ENCODE measurements at places on chromosomes 12 and 14. TPM values are rescaled to one million over a fixed set of nuclear protein-coding genes. Genes with fewer than 3 reads are reported as not detected.

- DNase-seq = no peak
- no peak overlapping the region for H3K4me3 ChIP-seq
- H3K27ac ChIP-seq = no peak overlapping the region
- no peaks in the 10 kb centered on the region for H3K27me3 ChIP-seq
- H3K36me3 ChIP-seq = no peaks in the 10 kb centered on the region
These were observed 6.7 kb downstream of the CLEC12A start for GRCh38 chr12:9977916-9978315.

DNA sequence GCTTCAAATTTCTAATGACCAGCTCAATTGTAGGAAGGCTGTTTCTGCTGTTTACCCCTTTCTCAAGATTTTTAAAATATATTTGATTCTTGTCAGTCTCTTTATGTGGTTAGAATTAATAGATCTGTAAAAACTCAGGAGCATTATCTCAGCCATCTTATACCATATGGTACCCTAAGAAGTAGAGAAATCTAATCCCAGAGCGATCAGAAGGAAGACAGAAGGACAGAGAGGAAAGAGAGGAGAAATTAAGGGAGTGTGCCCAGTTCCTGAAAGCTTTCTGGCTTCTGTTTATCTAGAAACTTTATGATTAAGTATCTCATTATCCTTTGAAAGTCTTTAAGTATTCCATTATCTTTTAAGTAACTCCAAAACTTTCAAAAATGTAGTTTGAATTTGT, 152.1 kb upstream of the NAV3 start:
- no peaks in the 10 kb centered on the region for H3K27me3 ChIP-seq
- H3K4me3 ChIP-seq = no peak overlapping the region
- no peaks in the 10 kb centered on the region for H3K36me3 ChIP-seq
- H3K27ac ChIP-seq = no peak overlapping the region

GRCh38 chr14:59847711-59848110, 22.9 kb downstream of the RTN1 start:
- no peak overlapping the region for H3K4me3 ChIP-seq
- no peaks in the 10 kb centered on the region for H3K36me3 ChIP-seq
- no peak overlapping the region for H3K27ac ChIP-seq
- no peaks in the 10 kb centered on the region for H3K27me3 ChIP-seq

- no peaks in the 10 kb centered on the region for H3K4me1 ChIP-seq
- no peak overlapping the region for H3K4me3 ChIP-seq
- H3K27me3 ChIP-seq = no peaks in the 10 kb centered on the region
These were observed 86.4 kb downstream of the BCL11B start for GRCh38 chr14:99185436-99186068.

DNA sequence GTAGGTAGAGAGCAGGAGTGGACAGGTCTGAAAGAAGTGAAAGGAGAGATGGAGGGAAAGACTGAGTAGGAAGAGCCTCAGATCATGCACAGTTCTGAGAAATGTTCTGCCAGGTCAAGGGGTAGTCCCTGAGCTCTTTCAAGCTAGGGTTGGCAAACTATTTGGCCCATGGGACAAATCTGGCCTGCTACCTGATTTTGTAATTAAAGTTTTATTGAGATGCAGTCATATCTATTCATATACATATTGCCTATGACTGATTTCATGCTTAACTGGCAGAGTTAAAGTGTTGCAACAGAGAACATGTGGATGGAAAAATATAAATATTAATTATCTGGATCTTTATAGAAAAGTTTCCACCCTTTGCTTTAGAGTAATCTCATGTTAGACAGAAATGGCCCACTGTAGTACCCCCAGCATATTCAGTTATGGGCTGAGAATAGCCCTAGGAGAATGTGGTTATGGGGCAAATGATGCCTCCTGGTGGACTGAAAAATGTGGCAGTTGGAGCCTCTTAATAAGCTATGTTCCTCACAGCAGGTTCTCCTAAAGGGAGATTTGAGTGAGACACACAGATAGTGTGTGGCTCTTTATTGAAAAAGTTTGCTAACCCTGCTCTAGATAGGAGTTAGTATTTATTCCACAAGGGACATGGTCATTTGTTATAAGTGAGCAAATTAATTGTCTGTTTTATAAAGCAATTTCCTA, 476.9 kb downstream of the LRIG3 start:
- no peaks in the 10 kb centered on the region for H3K36me3 ChIP-seq
- no peak for DNase-seq
- no peak overlapping the region for H3K27ac ChIP-seq
- no peaks in the 10 kb centered on the region for H3K4me1 ChIP-seq
- H3K27me3 ChIP-seq = no peaks in the 10 kb centered on the region

Gene DHH
- total RNA-seq = 1.6 TPM

Gene SAMD15
- 6.2 TPM for total RNA-seq

DNA sequence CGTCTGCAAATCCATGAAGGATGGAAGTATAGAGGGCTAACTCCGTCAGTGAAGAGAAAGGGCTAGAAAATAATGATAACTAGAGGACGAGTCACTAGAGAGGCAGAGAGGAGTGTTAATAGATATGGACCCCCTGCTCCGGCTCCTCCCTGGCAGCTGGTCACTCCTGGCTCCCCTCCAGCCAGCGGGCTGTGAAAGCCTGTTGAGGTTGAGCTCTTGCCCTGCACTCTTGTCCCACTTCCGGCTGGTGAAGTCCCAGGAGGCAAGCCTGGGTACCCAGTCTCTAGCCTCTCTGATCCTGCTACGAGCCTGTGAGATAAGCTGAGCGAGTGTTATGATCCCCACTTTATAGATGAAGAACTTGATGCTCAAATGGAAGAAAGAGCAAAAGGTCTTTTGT, 90.3 kb downstream of the RFX4 start:
- no peak overlapping the region for H3K4me3 ChIP-seq
- no peak overlapping the region for H3K27ac ChIP-seq
- H3K36me3 ChIP-seq = no peaks in the 10 kb centered on the region
- no peaks in the 10 kb centered on the region for H3K27me3 ChIP-seq
- DNase-seq = peak; percentile 45
- H3K4me1 ChIP-seq = no peaks in the 10 kb centered on the region

GRCh38 chr12:131672941-131673887, 37.7 kb upstream of the SFSWAP start:
- no peaks in the 10 kb centered on the region for H3K36me3 ChIP-seq
- no peak overlapping the region for H3K27ac ChIP-seq
- H3K4me3 ChIP-seq = no peak overlapping the region
- DNase-seq = peak; percentile 35
- H3K27me3 ChIP-seq = no peaks in the 10 kb centered on the region

Gene KLRB1
- total RNA-seq = 3.0 TPM

DNA sequence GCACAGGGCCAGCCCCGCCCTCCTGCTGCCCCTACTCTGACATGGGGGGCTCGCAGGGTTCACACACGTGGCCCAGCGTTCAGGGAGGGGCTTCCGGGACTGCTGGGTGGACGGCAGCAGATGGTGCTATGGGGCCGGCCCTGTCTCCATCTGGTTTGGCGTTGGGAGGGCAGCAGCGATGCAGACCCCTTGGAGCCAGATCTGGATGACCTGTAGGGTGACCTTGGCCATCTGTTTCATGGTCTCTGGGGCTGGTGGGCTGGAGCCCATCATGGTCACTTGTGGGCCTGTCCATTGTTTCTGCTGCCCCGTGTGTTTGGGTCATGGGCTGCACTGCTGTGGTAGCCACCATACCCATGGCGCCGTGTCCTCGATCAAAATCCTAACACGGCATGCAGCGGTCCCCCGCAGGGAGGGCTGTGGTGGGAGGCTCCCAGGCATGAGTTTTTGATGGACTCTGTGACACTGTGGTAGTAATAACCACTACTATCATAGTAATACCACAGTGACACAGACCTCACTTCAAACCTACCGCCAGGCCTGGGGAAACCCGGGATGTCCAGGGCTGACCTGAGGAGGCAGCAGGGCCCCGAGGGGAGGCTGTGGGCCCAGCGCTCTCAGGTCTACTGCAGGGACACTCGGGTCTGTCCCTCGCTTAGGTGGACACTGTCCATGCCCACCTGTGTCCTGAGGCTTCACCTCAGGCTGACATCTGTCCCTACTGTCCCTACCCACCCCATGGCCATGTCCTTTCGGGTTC, 359.4 kb downstream of the TMEM121 start:
- no peak overlapping the region for H3K4me3 ChIP-seq
- DNase-seq = peak; percentile 67
- no peaks in the 10 kb centered on the region for H3K27me3 ChIP-seq
- no peaks in the 10 kb centered on the region for H3K4me1 ChIP-seq
- H3K36me3 ChIP-seq = no peaks in the 10 kb centered on the region
- H3K27ac ChIP-seq = no peak overlapping the region

- no peaks in the 10 kb centered on the region for H3K36me3 ChIP-seq
- peak overlapping the region; percentile 64 for H3K27ac ChIP-seq
- no peaks in the 10 kb centered on the region for H3K27me3 ChIP-seq
- no peaks in the 10 kb centered on the region for H3K4me1 ChIP-seq
These were observed 75.9 kb upstream of the TMPO start for GRCh38 chr12:98439471-98439951.

Gene ARHGEF25
- total RNA-seq = 15.0 TPM

GRCh38 chr12:105443802-105444652, 113.5 kb downstream of the C12orf75 start:
- H3K4me3 ChIP-seq = no peak overlapping the region
- H3K27me3 ChIP-seq = no peaks in the 10 kb centered on the region
- no peaks in the 10 kb centered on the region for H3K4me1 ChIP-seq
- no peaks in the 10 kb centered on the region for H3K36me3 ChIP-seq
- no peak overlapping the region for H3K27ac ChIP-seq
- no peak for DNase-seq

GRCh38 chr14:75976826-75977581, 4.8 kb downstream of the TGFB3 start:
- H3K36me3 ChIP-seq = no peaks in the 10 kb centered on the region
- no peak for DNase-seq
- H3K27ac ChIP-seq = no peak overlapping the region

Gene RTN1
- 5.1 TPM for total RNA-seq

DNA sequence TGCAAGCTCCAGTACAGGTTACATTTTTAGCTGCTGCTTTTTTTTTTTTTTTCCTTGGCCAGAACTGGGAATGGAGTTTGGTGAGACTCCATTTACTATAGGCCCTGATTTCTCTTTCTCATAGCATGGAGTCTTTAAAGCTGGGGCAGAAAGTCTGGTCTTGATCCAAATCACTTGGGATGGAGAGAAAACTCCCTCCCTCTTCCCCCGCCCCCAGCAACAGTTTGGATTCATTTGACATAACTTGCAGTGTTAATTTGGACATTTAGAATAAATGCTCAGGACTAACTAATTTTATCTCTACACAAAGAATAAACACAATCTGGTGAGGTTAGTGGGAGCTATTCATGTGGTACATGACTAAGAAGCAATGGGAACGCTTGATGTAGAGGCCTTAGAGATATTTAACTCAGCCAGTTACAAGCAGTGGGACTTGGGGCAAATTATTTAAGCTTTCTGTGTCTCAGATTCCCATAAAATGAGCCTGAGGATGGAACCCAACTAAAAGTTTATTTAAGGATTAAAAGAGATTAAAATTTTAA, 107.3 kb upstream of the ARHGAP5 start:
- H3K36me3 ChIP-seq = no peaks in the 10 kb centered on the region
- H3K27ac ChIP-seq = peak overlapping the region; percentile 59
- H3K4me3 ChIP-seq = no peak overlapping the region
- H3K27me3 ChIP-seq = no peaks in the 10 kb centered on the region
- no peak for DNase-seq
- H3K4me1 ChIP-seq = peaks cover 2% of the 10 kb centered on the region

DNA sequence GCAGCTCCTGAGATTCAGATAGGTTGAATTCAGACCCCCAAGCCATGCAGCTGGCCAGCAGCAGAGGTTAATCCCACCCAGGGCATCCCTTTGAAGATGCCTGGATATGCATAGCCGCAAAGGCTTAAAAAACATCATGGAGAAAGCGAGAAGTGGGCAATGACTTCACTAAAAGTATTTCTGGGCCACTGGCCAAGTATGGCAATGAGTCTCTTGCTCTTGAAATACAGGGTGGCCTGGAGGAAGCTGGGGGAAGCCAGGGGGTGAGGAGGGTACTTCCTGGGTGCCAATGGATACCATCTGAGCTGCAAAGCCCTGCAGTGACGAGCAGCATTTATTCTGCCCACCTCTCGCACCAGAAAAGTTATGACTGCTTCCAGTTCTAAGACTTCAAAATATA, 539.3 kb upstream of the TBX3 start:
- DNase-seq = peak; percentile 58
- no peak overlapping the region for H3K4me3 ChIP-seq
- H3K4me1 ChIP-seq = no peaks in the 10 kb centered on the region
- no peak overlapping the region for H3K27ac ChIP-seq

GRCh38 chr12:54983536-54984101, 943 bp downstream of the TESPA1 start:
- no peak for DNase-seq
- H3K36me3 ChIP-seq = no peaks in the 10 kb centered on the region
- no peaks in the 10 kb centered on the region for H3K27me3 ChIP-seq
- H3K4me1 ChIP-seq = no peaks in the 10 kb centered on the region

- DNase-seq = no peak
- no peak overlapping the region for H3K27ac ChIP-seq
- no peaks in the 10 kb centered on the region for H3K27me3 ChIP-seq
- H3K4me1 ChIP-seq = peaks cover 10% of the 10 kb centered on the region
These were observed 12.5 kb upstream of the KRT80 start for GRCh38 chr12:52204095-52204930.

Gene RNASE2
- 4.3 TPM for total RNA-seq

Gene ZFHX2
- 4.9 TPM for total RNA-seq

DNA sequence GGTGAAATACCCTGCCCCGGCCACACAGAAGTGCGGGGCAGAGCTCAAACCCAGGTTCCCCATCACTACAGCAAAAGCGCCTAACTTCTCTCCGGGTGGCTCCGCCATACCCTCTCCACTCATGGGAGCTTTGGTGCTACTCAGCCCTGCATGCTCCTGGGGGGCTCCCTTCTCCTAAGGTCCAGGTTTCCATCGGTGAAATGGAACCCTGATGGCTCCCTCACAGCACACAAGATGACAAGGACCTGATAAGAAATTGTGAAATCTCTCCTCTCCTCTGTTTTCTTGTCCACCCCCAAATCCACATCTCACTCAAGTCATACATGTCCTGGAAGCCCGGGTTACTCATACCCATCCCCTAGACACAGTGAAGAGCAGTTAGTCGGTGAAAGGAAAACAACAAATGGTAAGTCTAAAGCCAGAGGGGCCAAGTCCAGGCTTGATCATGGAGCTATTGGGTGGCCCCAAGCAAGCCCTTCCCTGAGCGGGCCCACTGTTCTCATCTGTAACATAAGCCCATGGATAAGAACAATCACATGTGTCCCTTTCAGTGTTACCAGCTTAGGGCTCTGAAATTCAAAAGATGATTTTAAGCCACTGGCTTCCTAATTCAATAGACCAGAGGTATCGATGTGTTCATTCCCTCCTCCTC, 317.5 kb downstream of the BCL11B start:
- H3K36me3 ChIP-seq = no peaks in the 10 kb centered on the region
- no peak for DNase-seq
- H3K27ac ChIP-seq = no peak overlapping the region
- H3K4me3 ChIP-seq = no peak overlapping the region
- no peaks in the 10 kb centered on the region for H3K27me3 ChIP-seq

DNA sequence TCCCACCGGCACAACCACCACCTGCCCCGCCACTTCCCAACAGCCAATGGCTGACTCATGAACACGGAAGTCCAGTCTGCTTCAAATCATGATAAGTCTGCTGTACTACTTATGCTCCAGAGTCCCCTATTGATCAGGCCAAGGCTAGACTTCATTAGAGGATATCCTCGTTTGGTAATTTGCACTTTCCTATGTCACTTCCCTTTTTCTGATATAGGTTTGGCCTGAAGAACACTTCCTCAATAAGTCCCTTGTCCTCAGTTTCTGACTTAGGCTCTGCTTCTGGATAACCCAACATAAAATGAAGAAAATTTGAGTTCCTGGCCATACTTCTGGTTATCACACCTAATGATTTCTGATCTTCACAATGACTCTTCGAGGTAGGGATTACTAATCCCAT, 45.3 kb downstream of the IFNG-AS1 start:
- H3K27me3 ChIP-seq = no peaks in the 10 kb centered on the region
- no peak for DNase-seq
- no peak overlapping the region for H3K27ac ChIP-seq
- no peaks in the 10 kb centered on the region for H3K4me1 ChIP-seq
- H3K4me3 ChIP-seq = no peak overlapping the region
